B cell (primary cell): ENCODE measurements at places on chromosomes 12 and 14.

DNA sequence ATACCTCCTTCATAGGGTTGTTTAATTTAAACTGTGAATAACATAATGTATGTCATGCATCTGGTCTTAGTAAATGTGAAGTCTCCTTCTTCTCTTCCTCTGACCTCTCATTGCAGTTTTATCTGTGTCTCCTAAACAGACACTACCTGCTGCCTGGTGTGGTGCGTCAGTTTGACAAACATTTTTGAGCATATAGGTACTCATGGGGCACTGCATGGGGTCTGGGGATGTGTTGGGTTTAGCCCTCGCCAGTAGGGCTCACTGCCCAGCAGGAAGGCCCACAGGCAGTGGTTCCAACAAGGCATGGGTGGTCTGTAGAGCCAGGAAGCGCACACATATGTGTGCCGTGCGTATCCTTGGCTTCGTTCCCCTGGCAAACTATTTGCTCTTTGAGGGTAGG is 3.0 kb upstream of the CEBPE start:
- no peak for DNase-seq

DNA sequence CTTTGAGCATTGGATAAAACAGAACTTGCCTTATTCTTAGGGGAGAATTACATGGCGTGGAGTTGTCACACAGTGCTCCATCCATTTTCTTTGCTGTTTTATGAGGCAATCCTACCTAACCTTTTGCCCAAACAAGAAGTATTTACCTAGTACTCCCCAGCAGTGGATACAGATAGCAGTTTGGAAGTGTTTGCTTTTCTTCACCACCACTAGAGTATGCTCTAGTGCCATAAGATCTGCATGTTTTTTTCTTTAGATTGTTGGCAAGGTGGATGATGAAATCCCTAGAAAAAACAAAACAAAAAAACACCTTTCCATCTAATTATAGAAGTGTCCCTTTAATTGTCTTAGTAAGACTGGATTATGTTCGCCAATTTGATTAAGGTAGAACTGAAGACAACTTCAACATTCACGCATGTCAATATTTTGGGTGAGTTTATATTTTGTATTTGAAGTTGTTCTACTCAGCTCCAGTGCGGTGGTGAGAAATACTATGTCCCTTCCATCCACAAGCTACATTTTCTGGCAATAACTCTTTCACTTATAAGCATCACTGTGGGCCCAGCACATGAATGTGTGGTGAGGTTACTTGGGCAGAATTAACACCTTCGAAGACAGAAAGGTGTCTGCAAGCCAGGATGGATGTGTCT is 23.6 kb upstream of the TMEM260 start:
- no peak for DNase-seq

- DNase-seq: no peak
Observed at GRCh38 chr14:77286576-77286975, 15.6 kb upstream of the NGB start.

GRCh38 chr14:91961297-91962220 is 14.1 kb upstream of the FBLN5 start:
- DNase-seq: no peak

- DNase-seq: peak; percentile 78
Observed at GRCh38 chr14:94036313-94037167, 10.4 kb downstream of the OTUB2 start.

DNA sequence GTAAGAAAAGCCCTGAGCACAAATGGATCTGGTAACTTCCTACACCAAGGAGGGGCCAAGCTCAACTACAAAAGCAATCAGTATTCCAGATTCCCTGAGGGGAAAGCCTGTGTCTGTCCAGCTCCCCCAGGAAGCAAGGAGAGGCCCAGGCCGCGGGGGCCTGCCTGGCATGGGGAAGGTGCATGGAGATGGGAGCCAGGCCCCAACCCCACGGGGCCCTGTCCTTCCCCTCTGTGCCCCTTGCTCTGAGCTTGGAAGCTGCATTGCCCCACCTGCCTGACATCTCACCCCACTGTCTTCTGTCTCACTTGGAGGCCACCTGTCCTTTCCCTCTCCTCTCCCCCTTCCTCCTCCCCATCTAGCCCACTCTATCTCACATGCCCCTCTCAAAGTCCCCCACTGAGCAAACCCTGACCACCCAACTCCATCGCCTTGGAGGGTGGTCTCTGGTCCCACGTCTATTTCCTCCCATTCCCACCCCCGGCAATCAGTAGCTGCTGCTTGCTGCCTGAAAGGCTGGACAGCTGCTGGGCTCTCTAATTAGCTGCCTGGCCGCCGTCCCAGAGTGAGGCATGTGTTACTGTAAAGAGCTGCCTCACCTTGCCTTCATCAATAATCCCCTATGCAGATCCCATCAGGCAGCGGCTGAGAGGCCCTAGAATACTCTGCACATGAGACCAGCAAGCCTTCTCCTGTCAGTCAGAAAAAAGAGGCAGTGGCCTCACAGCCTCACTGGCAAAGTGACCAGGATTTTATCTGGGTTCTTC is 3.4 kb upstream of the TMEM229B start:
- no peak for DNase-seq

DNA sequence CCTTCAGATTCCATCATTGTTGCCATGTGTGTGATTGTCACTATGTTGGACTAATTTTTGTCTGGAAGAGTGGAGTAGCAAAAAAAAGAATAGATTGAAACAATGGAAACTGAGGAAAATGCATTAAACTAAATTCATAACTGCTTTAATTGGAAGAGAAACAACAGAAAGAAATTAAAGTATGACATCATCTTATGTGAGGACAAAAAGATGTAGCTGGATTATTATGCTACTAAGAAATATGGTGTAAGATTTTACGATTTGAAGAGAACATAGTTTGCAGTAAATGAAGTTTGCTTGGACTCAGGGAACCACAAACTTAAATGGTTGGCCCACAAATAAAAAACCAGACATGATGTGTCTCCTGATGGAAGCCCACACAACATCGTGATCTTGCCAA is 76.8 kb downstream of the PRKCH start:
- DNase-seq: no peak

- DNase-seq: no peak
Observed at GRCh38 chr12:54954801-54955200, 29.8 kb downstream of the TESPA1 start.

DNA sequence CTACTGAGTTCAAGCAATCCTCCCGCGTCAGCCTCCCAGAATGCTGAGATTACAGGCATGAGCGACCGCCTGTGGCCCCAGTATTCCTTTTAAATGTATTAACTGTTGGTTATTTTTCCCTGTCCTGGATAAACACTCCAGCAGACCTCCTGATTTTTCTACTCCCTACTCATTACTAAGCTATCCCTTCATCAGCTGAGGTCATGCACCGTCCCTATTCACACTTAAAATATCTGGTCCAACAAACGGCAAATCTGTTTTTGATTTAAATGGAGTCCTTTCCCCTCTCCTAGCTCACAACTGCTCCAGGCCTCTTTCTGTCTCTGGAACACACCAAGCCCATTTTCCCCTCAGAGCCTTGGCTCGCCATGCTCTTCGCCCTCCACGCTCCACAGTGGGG is 1003.3 kb upstream of the TMEM132C start:
- no peak for DNase-seq

DNA sequence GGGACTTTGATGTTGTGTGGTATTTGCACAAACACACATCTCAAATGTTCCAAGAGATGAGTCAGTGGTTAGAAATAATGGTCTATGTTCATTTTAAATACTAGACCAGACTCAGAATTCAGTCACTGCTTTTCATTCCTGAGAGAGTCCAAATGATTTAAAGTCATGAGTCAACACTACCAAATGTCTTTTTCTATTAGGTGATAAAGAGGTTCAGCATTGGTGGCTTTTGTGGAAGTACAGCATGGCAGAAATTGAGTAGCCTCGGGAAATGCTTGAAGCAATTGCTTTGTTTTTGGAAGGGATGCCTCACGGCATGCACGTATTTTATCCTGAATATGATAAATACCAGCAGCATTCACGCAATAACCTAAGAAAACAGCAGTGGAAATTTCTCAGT is 115.7 kb downstream of the DIO2 start:
- no peak for DNase-seq

DNA sequence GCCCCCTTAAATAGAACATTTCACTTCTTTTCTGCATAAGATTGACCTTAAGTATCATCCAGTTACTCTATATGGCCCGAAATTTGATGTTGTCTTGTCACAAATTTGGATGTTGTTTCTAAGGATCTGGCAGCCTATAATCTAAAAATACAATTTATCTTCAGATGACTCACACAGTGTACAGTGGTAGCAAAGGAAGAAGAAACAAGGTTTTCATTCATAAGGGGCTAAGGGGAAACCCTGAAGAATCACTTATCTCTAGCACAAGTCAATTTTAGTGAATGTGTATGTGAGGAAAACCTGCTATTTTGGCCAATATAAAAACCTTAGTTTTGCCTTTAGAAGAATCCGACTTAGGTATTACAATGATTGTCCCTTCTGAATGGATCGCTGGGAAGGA is 606.3 kb upstream of the LRFN5 start:
- DNase-seq: no peak

DNA sequence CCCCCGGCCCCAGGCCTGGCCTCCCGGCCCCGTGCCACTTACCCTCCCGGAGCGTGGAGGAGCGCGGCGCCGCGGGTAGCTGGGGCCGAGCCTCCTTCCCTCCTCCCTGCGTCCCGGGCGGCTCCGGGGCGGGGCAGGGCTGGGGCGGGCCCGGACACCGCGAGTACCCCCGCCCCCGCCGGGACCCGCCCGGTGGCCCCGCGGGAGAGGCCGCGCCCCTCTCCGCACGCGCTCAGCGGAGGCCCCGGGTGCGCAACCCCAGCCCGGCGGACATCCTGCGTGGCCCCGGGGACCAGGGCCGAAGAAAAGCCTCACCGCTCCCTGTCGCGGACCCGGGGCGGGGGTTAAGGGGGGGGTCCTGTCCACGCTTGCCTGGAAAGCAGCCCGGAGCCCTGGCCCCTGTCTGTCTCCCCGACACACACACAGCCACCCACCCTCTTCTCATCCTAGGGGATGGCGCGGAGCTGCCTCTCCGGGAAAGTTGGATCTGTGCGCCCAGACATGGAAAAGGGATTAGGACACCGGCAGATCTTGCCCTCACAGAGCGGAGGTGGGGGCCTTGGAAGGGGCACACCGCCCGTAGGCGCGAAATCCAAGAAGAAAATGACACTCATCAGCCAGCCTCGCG is at the start of gene SYNE3:
SYNE3 (minus strand) TSS at position 97 of the 628 bp plus-strand sequence. CDS start 40,829 bp downstream, outside the sequence.
- DNase-seq: peak; percentile 75

GRCh38 chr14:54902521-54903420 is at the start of gene GCH1:
GCH1 (minus strand) TSS chr14:54902826; CDS start chr14:54902663, 163 bp downstream.
- DNase-seq: peak; percentile 92

GRCh38 chr14:58844544-58844943 is 206.8 kb downstream of the DACT1 start:
- DNase-seq: no peak

- no peak for DNase-seq
Observed at GRCh38 chr12:55320201-55320600, 6.1 kb downstream of the OR6C1 start.

DNA sequence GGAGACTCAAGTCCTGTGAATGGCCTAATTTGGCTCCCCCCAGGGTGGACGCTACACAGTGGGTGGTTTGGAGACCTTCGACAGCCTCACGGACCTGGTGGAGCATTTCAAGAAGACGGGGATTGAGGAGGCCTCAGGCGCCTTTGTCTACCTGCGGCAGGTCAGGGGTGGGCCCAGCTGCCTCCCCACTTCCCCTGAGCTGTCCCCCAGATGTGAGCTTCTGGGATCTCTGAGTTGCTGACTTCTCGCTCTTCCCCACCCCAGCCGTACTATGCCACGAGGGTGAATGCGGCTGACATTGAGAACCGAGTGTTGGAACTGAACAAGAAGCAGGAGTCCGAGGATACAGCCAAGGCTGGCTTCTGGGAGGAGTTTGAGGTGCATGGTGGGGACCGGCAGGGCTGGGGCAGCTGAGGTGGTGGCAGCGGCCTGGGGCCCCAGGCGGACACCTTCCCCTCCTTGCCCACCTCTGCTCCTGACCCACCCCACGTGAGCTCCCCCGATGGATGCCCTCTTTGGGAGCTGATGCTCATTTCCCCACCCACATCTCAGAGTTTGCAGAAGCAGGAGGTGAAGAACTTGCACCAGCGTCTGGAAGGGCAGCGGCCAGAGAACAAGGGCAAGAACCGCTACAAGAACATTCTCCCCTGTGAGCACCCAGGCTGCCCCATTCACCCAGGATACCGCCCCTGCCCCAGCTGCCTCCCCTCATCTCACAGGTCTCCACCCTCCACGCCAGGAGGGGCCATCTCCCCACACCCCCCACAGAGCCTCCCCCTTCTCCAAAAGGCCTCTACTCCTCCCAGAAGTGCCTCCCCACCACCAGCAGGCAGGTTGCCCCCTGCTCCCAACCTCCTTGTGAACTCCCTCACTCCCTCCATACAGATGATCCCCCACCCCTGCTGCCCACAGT is 4.2 kb downstream of the PTPN6 start:
- DNase-seq: no peak

GRCh38 chr14:77044783-77045237 is 16.3 kb upstream of the IRF2BPL start:
- DNase-seq: no peak

DNA sequence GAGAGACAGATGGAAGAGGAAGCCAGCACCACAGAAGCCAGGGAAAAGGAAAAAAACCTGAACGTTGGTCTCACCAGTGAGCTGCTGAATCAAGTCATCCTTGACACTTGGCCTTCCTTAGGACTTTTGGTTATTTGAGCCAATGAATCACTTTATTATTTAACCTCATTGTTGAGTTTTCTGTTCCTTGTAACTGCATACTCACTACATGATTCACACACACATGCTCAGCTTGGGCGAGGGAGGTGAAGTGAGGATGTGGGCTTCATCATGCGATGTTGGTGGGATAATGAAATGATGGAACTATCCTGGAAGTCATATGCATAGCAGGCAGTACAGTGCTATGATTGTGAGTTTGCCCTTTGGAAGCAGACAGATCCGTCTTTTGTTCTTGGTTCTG is 40.6 kb upstream of the RPH3A start:
- no peak for DNase-seq

GRCh38 chr12:105032703-105033357 is 46.7 kb downstream of the NOPCHAP1 start:
- DNase-seq: no peak

- no peak for DNase-seq
Observed at GRCh38 chr12:75779891-75780496, 251.6 kb downstream of the PHLDA1 start.

GRCh38 chr12:86572455-86572854 is 316.3 kb upstream of the MGAT4C start:
- DNase-seq: no peak

DNA sequence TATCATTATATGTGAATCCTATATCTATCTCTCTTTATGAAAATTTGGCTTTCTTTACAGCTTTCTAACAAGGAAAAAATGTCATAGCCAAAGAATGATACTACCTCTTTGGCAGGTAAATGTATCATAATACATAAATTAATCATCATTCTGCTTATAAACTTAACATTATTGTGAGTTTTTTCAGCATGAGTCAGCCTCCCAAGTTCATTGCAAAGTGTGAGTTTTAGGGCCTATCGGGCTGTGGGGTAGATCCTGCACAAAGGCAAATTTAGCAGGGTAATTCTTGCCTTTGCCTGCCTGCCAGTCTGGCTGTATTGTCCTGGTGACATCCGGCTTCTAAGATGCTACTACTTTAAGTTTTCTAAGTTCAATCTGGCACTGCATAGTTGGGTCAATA is 412.6 kb downstream of the MDGA2 start:
- DNase-seq: no peak
